ENCODE measurements at places on chromosomes 7 and 10.

GRCh38 chr7:34530259-34530658, 127.8 kb upstream of the NPSR1 start:
- DNase-seq, result no peak

- DNase-seq, result no peak
Measured at GRCh38 chr10:100349087-100349486, 2.1 kb downstream of the SCD start.

- no peak for DNase-seq
Measured at GRCh38 chr10:27437775-27438174, 66.3 kb upstream of the RAB18 start.

- peak; percentile 43 for DNase-seq
Measured at GRCh38 chr10:22505911-22506685, 160.8 kb downstream of the SPAG6 start.

GRCh38 chr10:130761788-130762301, 549.7 kb downstream of the TCERG1L start:
- DNase-seq, result no peak

DNA sequence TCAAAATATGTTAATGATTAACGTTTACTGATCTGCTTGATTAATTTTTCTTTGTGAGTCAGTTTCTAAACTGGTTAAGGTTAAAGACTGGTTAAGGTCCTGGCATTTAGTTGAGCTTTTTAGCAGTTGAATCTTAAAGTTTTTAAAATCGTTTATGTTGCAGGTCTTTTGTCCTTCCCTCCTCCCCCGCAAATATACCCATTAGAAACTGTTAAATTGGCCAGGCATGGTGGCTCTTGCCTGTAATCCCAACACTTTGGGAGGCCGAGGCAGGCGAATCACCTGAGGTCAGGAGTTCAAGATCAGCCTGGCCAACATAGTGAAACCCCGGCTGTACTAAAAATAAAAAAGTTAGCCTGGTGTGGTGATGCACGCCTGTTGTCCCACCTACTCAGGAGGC, 100.9 kb downstream of the PODXL start:
- no peak for DNase-seq

DNA sequence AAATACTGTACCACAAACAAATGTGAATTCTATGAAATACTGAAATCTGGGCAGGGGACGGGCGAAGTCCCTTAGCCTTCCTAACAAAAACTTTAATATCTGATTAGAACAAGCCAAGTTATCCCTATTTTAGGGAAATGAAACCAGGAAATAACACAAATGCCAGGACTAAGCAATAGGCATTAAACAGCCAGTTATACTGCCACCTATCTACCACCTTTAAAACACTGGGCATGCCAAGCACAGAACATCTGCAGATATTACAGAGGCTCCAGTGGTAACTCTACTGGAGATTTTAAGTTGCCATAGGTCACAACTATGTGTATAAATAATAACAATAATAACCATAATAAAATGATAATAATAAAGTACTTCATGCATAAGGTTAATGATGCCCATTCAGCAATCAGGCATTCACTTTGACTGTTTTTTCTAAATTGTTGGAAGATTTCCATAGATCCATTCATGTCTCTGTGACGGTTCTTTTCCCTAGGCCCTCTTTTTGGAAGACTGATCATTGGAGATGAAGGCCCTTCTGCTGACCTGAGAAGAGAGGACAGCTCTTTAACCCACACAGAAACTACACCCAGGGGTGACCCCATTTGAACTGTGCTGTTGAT, 195.7 kb downstream of the CACNA2D1 start:
- DNase-seq, result no peak

- DNase-seq, result no peak
Measured at GRCh38 chr7:44956157-44956766, 22.6 kb downstream of the MYO1G start.

- no peak for DNase-seq
Measured at GRCh38 chr7:41796331-41796730, 93.4 kb upstream of the INHBA start.

GRCh38 chr10:75825661-75826060, 394.2 kb downstream of the LRMDA start:
- DNase-seq, result no peak

DNA sequence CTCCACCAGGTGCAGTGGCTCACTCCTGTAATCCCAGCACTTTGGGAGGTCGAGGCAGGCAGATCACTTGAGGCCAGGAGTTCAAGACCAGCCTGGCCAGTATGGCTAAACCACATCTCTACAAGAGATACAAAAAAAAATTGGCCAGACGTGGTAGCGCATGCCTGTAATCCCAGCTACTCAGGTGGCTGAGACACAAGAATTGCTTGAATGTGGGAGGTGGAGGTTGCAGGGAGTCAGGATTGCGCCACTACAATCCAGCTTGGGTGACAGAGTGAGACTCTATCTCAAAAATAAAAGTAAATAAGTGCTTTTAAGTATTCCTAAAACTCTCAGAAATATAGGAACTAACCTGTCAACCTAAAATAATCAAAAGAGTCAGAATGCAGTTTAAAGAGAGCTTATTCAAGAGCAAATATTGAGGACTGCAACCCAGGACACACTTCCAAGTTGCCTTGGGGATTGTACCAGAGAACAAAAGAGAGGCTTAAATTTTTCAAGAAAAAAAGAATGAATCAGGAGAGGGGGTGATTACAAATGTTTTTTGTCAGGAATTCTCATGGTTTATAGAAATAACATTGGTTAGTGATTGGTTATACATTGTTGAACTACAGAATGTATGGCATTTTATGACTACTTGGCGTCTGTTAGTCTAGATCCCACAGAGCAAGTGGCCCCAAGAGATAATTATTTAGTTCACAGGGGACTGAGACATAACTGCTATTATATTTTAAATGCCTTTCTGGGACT, 33.2 kb upstream of the PPP1R9A start:
- DNase-seq, result no peak

- DNase-seq, result no peak
Measured at GRCh38 chr7:50303335-50304128, 984 bp upstream of the IKZF1 start.

DNA sequence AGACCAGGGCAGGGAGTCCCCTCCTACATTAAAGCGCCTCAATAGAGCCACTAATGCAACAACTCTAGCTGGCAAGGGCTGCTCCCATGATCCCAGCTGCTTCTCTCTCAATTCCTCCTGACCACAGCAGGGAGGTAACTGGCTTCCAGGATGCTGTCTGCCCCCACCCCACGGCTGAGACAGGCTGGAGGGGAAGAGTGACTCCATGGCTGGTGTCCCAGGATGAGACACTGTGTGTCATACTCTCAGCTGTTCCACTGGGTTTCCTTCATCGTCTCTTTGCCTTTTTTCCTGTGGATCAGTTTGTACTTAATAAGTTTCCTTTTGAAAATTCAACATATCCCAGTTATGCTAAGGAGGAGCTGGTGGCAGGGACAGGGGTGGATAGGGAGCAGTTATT, 27.7 kb upstream of the MYH16 start:
- DNase-seq, result no peak

- no peak for DNase-seq
Measured at GRCh38 chr7:37770838-37771237, 77.6 kb upstream of the NME8 start.

- no peak for DNase-seq
Measured at GRCh38 chr7:150481186-150481920, 30.9 kb downstream of the GIMAP8 start.

DNA sequence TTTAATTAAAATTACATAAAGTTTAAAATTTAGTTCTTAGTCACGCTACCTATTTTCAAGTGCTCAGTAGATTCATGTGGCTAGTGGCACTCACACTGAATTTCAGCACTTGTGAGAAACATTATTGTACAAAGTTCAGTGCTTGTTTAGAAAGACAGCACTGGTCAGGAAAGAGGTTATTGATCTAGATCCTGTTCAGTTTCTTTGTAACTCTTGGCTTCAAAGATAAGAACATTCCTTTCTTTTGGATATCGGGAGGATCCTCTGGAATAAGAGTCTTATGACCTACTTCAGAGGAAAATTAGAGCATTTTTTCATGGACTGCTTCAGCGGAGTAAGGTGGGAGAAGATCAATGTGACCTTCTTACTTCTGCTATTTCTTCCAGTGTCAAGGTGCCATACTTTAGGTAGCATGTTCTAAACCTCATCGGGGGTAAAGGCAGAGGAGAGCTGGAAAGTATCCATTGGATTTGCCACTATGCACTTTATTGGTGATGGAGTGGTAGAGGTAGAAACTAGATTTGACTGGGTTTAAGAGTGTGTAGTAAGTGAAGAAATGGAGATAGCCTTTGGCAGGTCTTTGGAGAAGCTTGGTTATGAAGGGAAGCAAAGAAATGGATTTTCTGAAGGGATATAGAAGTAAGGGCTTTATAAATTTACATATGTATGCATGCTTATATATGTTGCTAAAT, 39.9 kb downstream of the PHYHIPL start:
- DNase-seq, result no peak

DNA sequence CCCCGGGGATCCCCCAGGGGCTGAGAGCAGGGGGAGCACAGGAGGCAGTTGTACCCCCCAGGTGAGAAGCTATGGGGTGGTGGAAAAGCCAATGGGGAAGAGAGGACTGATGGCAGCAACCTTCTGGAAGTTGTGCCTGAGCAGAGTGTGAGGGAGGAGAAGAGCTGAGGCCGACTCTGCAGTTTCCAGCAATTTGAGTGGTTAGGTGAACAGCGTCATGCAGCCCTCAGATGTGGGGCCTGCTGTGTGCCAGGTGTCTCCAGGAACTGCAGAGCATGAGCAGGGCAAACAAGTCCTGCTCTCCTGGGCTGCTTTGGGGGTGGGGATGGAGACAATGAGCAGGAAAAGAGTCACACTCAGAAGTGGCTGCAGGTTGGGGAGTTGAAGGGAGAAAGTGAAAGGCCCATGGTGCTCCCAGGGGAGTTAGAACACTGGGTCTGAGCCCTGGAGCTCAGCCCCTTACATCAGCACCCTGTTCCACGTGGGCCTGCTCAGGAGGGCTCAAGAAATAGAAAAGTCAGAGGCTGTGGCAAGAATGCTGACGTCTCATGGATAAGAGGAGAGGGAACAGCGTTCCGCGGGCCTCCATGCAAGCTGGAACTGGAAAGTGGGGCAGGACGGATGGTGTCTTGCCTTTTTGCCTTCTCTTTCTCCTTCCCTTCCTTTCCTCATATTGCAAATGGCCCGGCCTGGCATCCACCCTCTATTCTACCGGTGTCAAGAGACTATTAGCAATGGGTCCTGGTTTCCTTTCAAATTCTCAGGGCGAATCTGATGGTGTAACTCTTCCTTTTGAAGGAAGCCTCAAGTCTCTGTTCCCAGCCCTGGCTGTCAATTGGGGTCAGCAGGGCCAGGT, 4.0 kb upstream of the AFAP1L2 start:
- DNase-seq, result no peak

- no peak for DNase-seq
Measured at GRCh38 chr10:31100115-31100601, 68.5 kb upstream of the ZNF438 start.

- DNase-seq, result no peak
Measured at GRCh38 chr10:88903715-88904114, 23.7 kb downstream of the STAMBPL1 start.

GRCh38 chr7:135682191-135682590, 19.9 kb downstream of the STMP1 start:
- DNase-seq, result no peak

DNA sequence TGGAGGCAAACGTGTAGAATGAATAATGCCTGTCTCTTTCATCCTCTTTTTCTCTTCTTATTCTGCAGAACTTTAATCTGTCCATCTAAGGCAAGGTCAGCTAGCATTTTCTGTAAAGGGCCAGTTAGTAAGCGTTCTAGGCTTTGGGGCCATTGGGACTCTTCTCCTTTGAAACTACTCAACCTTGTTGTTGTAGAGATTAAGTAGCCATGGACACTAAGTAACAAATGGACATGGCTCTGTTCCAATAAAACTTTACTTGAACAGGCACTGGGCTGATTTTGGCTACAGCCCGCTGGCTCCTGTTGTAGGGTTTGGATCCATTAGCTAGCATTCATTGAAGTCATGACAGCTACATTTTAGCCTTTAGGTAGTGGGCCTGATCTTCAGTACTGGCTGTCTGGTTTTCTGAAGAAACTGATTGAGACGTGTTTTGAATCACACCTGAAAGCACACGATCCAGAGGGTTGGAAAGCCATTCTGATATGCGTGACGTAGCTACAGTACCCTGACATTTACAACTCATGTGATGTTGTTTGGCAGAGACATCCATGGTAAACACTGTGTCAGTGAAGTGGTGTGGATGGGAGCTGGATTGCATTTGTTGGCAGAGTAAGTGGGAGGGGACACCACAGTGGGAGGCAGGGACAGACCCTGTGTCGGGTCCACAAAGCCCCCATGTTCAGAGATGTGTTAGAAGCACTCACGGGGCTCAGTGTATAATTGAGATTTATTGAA, 92.5 kb downstream of the MTPN start:
- no peak for DNase-seq

GRCh38 chr7:42831718-42832522, 80.0 kb downstream of the C7orf25 start:
- DNase-seq, result no peak

GRCh38 chr10:132557696-132558515, 20.3 kb downstream of the INPP5A start:
- no peak for DNase-seq

DNA sequence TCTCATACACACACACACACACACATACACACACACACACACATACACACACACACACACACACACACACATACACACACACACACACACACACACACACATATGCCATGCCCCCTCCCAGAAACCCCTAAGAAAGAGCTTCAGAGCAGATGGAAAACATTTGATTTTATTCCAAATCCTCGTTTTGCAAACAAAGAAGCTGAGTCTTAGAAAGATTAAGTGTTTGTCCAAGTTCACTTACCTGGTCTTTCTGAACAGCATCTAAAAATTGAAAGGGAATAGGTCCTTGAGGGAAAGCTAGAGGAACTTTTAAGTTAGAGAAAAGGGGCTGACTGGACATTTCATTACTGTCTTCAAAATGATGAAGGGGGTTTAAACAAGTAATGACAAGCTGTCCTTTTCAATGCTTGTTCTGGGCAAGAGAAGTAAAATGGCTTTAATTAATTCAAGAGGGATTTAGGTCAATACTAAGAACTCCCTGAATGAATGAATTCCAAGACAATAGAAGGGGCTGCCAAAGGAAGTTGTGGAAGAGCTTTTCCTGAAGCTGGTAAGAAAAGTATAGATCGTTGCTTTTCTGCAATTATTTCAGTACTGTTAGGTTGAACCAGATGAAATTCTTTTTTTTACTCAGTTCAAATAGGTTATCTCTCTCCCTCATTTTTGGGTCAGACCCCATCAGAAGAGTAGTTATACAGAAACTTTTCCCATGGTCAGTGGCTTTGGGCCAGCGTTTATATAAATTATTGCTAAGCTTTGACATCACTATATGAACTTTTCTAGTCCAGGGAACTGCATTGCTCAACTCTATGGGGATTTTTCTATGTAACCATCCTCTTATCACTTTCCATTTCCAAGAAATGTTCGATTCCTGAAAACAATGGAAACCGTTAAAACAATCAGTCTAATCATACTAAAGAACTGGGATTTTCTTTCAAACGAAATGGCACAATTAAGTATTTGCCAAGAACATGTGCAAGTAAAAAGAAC, 261.4 kb downstream of the MTERF1 start:
- DNase-seq, result no peak
